ENCODE measurements at places on chromosomes 1 and 21.

DNA sequence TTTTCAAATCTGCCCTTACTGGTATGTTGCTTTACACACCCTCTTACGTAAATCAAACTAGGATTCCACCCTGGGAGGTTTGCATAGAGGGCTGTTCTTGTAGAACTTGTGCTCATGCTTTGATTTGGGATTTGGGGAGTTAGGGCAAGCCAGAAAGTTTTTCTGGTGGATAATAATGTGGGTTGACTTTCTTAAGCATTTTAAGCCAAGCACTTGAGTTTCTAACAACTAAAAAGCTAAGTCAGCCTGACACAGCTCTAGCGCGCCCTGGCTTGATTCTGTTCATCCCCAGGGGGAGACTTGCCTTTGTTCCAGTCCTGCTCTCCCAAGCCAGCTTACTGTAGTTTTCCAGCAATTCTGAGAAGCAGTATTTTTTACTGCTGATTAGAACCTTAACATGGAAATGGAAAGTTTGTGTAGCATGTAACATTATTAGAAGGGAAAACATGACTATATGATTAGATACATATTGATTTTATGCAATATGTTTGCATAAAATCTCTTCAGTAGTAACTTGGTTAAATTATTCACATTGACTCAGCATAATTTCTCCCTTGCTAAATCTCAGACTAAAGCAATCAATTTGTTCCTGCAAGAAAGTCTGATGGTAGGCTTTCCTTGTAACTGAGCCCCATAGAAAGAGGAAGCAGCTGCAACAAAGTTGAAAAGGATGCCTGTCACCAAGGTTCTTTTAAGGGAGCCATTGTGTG is 11.0 kb upstream of the PGD start:
- no peak for DNase-seq

GRCh38 chr1:204565617-204566582 is 49.7 kb downstream of the MDM4 start:
- DNase-seq = peak; percentile 43

DNA sequence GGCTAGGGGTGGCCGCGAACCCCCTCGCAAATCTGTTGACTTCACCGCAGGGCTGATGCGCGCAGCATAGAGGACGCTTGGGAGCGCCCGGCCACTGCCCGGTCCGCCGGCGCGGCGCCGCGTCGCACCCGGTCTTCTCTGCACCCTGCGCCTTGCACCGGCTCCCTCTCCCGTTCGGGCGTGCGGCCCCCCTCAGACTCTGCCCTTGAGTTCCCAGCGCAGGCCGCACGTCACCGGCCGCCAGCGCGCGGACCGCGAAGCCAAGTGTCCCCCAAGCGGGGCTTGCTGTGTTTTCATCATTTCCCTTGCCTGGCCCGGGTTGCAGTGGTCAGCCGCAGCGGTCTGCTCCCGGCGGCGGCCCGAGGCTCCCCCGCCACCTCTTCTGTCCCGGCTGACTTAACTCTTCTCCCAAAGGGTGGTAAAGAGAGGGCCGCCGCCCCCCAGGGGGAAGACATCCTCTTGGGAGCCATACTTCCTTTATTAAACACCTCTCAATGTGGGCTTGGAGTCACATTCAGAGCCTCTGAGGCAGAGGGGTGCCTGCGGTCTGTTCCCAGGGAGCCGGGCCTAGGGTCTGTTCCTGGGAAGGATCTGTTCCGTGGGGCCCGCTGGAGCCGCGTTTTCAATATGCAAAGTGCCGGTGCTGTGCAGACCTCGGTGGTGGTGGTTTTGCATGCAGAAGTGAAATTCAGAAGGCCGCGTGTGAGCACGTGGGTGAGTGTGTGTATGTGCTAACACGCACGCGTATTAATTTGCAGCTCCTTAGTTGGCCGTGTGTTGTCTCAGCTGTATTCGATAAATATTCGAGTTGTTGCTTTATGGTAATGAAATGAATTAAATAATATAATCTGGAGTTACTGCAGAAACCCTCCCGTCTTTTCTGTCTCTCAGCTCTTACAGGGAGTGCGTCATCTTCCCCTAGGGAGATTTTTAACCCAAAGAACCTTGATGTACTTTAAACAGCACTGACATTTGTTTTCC is 17.6 kb downstream of the PBX1 start:
- no peak for DNase-seq

- no peak for DNase-seq
Measured at GRCh38 chr1:157509546-157510232, 42.6 kb downstream of the FCRL5 start.

GRCh38 chr1:203477748-203478147 is 2.1 kb downstream of the PRELP start:
- DNase-seq = no peak

DNA sequence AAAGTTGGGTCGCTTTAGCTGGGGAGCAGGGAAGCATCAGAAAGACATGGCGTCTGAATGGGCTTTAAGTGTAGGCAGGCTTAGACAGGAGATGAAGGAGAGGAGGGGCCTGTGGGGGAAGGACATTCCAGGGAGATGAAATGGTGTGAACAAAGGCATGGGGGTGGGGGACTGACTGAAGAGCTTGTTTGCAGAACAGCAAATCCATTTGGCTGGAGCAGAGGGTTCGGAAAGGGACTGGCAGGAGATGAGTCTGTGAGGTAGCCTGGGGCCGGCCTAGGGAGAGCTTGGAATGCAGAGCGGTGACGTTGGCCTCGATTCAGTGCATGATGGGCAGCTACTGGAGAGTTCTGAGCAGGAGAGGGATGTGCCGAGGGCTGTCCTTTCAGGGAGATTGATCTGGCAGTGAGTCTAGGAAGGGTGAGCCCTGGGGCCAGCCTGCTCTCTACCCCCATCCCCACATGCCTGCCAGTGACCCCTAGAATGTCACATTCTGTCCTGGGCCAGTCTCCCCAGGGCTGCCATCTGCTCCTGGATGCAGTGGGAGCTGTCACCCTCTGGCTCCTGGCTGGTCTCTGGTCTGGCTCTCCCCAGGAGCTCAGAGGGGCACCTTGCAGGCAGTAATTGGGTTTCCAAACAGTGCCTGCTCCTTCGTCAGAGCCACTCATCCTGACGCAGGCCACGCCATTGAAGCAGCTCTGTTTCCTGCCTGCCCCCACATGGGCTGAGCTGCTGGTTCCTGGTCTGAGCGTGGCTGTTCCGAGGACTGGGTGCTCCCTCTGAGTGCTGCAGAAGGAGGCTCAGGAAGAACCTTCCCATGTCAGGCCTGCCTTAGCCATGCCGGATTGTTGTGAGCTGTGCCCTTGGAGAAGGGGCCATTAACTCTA is 22.3 kb upstream of the TMEM222 start:
- no peak for DNase-seq

- no peak for DNase-seq
Measured at GRCh38 chr1:201941420-201942128, 4.8 kb downstream of the LMOD1 start.

GRCh38 chr1:89781494-89782126 is 39.2 kb upstream of the LRRC8D start:
- no peak for DNase-seq

DNA sequence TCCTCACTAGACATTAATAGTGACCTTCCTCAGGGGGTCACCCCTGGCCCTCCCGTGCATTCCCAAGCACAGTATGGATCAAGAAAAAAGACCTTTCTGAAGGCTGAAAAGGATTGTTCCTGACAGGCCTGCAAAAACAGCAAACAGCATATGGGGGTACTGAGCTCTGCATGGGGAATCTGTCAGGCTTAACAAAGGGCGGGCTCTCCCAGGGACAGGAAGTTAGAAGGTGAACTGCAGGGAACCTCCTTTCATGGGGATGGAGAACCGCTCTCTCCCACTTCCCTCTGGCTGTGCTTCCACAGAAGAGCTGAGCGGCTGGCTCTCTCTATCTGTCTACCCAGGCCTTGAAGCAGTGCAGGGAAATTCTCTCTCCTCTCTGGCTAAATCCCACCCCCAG is 91.7 kb downstream of the DTL start:
- DNase-seq = no peak

GRCh38 chr1:212454741-212455140 is 22.0 kb downstream of the NENF start:
- DNase-seq = no peak

- DNase-seq = no peak
Measured at GRCh38 chr21:36325373-36326010, 5.5 kb downstream of the MORC3 start.

DNA sequence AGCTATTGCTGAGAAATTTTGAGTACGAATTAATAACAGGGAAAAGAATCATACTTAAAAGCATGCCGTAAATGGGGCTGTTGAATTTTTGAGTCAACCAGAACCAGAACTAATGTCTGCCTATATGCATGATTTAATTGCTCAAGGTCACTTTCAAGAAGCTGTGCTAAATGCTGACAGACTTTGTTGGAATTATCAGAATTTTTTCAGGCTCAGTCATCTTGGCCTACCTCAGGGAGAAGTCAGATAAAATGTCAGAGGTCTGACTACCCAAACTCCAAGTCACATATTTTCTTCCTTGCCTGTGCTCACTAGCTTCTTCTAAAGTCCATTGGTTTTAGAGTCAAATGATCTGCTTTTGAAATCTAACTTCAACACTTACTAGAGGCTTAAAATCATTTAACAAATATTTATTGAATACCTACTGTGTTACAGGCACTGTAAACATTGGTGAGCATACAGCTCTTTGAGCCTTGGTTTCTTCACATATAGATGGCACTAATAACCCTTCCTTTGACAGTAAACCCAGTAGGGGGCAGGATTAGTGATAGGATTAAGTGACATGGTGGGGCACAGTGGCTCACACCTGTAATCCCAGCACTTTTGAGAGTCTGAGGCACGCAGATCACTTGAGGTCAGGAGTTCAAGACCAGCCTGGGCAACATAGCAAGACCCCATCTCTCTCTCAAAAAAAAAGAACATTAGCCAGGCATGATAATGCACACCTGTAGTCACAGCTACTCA is 121.2 kb upstream of the SLC44A3 start:
- no peak for DNase-seq

GRCh38 chr1:31497601-31498000 is 78.7 kb upstream of the TINAGL1 start:
- no peak for DNase-seq

DNA sequence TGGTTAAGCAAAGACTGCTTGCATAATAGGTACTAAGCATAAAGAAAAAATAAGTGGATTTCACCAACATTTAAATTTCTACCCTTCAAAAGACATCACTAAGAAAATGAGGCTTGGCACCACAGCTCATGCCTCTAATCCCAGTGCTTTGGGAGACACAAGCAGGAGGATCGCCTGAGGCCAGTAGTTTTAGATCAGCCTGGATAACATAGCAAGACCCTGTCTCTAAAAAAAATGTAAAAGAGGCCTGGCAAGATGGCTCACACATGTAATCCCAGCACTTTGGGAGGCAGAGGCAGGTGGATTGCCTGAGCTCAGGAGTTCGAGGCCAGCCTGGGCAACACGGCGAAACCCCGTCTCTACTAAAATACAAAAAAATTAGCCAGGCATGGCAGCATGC is 73.0 kb downstream of the PIGK start:
- no peak for DNase-seq

DNA sequence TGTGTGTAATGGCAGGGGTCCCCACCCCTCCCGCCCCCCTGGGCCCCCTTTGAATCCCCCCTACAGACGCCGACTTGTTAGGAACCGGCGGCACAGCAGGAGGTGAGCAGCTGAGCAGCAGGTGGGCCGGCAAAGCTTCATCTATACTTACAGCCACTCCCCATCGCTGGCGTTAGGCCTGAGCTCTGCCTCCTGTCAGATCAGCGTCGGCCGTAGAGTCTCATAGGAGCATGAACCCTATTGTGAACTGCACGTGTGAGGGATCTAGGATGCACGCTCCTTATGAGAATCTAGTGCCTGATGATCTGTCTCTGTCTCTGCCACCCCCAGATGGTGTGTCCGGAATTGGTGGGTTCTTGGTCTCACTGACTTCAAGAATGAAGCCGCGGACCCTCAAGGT is 14.9 kb upstream of the VPS26C start:
- DNase-seq = no peak

- DNase-seq = no peak
Measured at GRCh38 chr21:28636752-28637691, 355.7 kb downstream of the LTN1 start.

DNA sequence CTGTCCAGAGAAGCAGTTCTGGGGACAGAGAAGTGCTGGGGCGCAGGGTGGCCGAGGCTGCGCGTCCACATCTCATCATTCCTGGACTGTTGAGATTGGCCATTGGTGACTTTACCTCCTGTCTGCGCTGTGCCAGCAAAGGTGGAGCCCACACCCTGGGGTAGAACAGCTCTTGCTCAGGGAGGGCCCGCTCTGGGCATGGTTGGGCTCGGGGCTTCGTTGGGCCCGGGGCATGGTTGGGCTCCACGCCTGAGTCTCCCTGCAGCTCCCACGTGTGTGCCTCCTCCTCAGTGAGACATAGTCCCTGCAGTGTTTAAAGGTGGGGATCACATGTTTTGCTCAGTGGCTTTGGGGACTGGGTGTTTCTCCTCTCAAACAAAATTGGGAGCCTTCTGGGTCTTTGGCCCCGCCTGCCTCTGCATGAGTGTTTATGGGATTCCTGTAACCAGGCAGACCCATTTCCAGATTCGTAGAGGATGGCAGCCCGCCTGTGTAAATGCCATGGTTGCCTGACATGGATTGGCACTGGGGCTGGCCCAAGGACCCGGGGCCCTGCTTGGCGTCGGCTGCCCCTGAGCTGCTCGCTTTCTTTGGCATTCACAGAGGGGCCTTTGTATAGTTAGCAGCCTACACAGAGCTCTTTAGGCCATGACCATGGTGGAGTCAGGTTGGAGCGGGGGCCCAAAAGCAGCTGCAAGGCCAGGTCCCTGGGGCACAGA is 104.6 kb downstream of the TLR5 start:
- no peak for DNase-seq

DNA sequence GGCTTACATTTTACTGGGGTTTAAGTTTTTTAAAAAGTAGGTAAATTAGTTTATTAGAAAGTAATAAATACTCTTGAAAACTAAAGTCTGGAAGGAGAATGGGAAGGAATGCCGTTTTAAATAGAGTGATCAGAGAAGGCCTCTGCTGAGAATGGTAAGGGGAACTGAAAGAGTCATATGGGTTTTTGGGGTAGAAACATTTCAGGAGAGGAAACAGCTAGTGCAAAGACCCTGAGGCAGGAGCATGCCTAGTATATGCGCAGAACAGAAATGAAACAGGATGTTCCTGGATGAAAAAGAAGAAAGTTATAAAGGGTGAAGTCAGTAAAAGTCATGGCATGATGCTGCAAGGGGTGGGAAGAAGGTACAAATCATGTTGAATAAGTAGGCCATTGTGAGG is 38.9 kb downstream of the ZC3H11B start:
- no peak for DNase-seq

DNA sequence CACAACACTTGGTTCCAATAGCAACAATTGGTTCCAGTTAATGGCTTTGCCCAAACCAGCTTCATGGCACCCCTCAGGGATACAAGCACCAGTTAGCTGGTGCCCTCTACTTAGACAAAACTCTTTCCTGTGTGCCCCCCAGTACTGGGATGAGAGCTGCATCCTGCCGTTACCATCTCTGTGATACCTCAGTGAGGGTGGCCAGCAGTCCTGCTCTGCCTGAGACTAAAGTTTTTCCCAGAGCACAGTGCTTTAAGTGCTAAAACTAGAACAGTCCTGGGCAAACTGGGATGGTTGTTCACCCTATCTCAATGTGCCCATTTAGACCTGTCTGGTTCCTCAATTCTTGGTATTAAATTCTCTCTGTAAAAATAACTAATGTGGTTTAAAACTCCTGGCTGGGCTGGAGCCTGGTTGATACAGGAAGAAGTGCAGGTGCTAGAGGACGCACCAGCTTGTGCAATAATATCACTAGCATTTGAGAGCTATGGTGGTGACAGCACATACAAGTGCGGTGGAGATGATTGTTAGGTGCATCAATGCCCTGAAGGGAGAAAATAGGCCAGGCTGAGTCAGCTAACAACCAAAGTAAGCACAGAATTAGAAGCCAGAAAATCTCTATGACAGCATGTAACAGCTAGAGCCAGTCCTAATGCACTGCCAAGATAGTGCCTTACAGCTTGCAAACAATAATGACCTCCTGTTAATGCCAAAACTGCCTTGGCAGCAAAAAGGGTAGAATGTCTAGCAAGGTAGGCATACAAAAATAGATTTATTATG is 179.8 kb upstream of the GALNT2 start:
- DNase-seq = no peak

Measured in NCI-H1930 (cell line).